ENCODE measurements at places on chromosomes 5 and 9. TPM values are rescaled to one million over a fixed set of nuclear protein-coding genes. Genes with fewer than 3 reads are reported as not detected.

- DNase-seq: no peak
Observed at GRCh38 chr9:37035648-37036370, 1.7 kb upstream of the PAX5 start.

DNA sequence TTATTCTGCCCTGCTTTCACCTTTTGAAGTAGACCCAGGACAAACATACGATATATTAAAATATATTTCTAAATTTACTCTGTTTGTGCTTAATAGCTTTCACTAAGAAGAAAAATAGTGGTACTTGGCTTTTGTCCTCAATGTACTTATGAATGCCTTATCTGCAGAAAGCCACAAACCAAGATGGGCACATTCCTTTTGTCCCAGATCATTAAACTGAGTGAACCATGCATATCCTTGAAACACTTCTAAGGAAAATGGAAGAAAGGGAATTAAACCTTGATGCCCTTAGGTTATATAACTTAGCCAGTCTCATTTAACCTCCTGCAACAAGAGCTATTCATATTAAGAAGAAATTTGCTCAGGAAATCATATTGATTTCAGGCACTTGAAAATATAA, 553.8 kb upstream of the CDH9 start:
- no peak for DNase-seq

GRCh38 chr5:40406741-40407211, 272.9 kb upstream of the PTGER4 start:
- DNase-seq: no peak

DNA sequence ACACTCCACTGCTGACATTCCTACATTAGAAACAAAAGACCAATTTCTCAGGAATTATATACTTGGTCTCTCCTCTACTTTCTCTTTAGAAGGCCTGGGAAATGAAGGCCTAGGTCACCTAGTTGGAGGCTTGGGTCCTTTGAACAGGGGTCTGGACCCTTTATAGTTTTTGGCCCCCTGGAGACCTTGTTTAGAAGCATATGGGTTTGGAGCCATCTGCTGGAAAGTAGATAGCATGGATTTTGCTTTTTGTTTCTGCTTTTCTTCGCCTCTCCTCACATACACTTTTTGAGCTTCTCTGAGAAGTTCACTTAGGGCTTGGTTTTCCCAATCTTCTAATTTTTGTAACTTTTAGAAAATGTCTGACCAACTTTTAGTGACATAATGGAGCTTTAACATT, 67.1 kb upstream of the CDK20 start:
- no peak for DNase-seq

DNA sequence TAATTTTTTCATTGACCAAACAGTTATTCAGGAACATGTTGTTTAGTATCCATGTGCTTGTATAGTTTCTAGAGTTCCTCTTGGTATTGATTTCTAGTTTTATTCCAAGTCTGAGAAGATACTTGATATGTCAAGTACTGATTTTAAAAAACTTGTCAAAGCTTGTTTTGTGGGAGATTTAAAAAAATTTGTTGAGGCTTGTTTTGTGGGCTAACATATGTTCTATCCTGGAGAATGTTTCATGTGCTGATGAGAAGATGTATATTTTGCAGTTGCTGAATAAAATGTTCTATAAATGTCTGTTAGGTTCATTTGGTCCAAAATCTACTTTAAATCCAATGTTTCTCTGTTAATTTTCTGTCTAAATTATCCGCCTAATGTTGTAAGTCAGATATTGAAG, 1065.1 kb upstream of the WWC1 start:
- no peak for DNase-seq

DNA sequence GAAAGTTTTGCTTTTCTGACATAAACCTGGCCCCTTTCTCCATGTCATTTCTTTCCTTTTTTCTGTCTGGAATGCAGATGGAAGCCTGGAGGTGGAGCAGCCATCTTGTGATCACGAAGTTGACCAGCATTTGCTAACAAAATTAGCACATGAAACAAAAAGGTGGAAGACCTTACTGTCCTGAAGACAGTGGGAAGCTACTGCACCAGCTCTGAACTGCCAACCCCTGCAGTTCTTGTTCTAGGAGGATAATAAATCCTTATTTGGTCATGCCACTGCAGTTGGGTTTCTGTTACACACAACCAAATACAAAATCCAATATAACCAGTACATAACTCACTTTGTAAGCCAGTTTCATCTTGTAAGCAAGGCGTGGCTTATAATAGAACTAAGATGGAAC, 249.4 kb upstream of the TBCA start:
- no peak for DNase-seq

- DNase-seq: no peak
Observed at GRCh38 chr5:10935536-10935935, 174.5 kb upstream of the DAP start.

PTPRD gene
- 10.3 TPM for total RNA-seq
